Cortex of kidney (tissue), 1 donor: ENCODE measurements at places on chromosomes 12 and 14.

DNA sequence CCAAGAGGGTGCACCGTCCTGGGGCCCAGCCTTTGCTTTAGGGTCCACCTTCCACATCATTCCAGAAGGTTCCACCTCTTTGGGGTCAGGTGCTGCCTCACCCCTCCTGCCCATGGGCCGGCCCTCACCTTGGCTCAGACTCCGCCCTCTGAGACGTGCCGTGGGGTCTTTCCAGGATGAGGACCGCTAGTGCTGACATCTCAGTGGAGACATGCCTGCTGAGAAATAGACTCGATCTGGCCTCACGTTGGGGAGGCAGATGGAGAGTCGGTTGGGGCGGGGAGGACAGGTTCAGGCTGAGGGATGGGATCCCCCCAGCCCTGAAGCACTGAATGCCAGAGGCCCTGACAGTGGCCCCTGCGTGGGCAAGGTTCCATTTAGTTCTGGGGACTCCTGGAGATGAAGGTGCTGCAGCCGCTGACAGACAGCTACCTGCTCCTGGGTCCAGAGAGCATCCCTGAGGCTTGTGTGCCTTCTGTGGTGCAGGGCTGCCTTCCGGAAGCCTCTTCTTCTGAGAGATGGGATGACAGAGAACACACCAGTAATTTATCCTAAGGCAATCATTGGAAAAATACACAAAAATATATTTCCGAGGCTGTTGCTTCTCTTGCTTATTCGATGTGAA lies 185.3 kb downstream of the KIF26A start:
- DNase-seq, result no peak

- no peak for DNase-seq
These were observed 5.0 kb downstream of the ACACB start for GRCh38 chr12:109121346-109121880.

DNA sequence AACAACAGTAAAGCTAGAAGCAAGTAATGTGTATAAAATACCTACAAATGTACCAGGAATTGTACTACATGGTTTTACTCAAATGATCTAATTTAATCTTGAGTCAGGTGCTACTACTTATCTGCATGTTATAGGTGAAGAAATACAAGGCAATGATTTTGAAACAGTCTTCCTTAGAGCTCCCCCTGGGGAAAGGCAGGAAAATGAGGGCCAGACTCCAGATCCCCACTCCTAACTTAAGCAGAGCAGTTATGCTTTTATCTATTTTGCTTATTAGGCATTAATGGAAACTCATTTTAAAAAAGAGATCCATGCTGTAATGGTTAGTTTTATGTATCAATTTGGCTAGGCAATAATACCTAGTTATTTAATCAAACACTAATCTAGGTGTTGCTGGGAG lies 109.3 kb upstream of the CPSF6 start:
- DNase-seq, result no peak

DNA sequence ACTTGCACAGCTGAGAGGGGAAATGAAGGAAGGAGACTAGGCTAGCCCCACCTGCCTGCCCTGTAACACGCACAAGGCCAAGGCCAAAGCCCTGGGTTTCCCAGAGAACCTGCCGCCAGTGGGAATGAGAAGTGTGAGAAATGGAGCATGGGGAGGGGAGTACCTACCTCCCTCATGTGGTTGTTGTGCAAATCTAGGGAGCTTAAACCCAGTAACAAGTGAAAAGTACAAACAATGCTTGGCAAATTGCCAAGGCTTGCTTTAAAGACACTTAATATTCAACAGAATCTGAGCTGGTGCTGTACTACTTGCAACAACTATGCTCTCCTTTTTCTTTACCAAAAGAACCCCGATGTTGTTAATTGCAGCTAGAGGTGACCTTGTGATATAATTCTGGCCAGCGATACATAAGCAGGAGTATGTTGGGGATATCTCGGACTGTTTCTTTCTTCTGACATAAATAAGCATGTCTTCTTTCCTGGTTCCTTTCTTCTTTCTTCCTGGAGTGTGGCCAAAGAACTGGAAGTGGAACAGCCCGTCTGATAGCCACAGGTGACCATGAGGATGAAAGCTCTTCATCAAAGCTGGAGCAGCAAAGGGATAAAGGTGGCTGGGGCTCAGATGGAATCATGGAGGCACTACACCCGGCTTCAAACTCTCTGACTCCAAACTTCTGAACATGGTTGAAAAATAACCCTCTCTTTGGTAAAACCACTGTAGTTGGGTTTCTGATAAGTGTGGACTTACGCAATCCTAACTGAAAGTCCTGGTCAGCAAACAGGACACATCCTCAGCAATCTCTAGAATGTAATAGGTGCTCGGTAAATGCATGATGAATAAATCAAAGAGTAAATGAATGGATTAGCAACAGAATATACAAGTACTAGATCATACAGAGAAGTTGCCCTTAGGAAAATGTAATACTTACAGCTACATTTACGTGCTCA lies 207.9 kb downstream of the NUAK1 start:
- no peak for DNase-seq

- DNase-seq, result no peak
These were observed 363.3 kb downstream of the PAWR start for GRCh38 chr12:79327465-79327864.

GRCh38 chr12:92769124-92769901 lies 66.5 kb downstream of the PLEKHG7 start:
- DNase-seq, result no peak

DNA sequence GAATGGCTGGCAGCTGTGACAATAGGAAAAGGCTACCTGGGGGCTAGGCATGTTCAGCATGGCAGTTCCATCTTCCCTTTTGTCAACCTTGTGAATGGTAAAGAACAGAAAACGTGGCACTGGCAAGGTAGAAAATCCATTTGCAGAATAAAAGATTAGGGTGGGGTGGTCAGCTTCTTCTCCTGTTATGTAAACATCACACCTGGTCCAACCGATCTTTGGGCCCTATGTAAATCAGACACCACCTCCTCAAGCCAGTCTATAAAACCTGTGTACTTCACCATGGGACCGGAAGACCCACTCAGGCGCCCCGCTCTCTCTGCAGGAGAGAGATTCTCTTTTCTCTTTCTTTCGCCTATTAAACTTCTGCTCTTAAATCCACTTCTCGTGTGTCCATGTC lies 19.6 kb upstream of the TMEM30B start:
- no peak for DNase-seq

DNA sequence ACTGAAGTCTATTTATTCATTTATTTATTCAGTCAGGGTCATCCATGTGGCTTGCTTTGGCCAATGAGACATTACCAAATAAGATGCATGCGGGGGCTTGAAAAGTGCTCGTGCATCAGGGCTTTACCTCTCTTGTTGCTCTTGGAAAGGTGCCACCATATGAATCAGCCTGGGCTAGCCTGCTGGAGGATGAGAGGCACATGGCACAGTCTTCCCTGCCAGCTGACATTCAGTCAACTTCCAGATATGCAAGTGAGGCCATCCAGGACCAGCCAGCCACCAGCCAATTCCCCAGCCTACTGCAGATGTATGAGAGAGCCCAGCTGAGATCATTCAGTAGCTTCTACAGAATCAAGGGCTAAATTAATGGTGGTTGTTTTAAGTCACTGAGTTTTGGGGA lies 105.2 kb upstream of the RPH3A start:
- DNase-seq, result no peak

DNA sequence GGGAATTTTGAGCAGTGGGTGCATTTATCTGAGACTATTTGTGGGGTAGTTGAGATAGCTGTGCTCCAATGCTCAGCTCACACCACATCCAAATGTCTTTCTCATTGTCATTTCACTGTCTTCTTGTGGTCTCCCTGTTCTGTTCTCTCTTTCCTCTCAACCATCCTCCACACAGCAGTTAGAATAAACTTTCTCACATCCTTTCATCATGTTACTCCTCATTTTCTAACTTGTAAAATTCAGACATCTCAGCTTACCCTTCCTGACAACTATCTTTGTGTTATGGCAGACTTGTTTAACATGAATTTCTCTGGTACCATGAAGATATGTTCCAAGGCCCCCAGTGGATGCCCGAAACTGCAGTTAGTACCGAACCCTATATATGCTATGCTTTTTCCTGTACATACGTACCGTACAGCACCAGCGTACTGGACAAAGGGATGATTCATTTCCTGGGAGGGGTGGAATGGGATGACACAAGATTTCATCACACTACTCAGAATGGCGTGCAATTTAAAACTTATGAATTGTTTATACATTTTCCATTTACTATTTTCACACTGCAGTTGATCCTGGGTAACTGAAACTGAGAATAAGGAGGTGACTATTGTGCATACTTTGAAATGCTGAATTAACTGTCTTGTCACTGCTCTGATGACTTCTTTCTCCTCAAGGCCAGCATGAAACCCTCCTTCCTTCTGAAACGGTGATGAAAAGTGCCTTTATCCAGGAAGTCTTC lies 177.1 kb upstream of the SLC38A2 start:
- DNase-seq, result no peak

- DNase-seq, result no peak
These were observed 83.7 kb downstream of the LMNTD1 start for GRCh38 chr12:25469368-25469767.

- no peak for DNase-seq
These were observed 140.7 kb upstream of the CCDC198 start for GRCh38 chr14:57634335-57634734.

DNA sequence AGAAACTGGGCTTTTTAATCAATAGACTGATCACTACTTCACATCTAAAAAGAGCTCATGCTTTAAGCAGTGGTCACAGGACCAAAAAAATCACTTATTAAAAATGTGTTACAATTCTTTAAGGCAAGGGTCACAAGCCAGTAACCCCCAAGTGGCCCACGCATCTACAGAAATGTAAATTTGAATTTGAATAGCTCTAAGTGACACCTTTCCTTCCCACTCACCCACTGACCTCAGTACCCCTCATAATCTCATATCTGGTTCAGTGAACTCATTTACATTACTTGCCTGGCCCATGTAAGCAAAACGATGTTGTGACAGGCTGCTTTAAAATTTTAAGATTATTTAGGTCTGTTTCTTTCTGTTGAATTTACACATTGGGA lies 27.4 kb downstream of the NELL2 start:
- no peak for DNase-seq

DNA sequence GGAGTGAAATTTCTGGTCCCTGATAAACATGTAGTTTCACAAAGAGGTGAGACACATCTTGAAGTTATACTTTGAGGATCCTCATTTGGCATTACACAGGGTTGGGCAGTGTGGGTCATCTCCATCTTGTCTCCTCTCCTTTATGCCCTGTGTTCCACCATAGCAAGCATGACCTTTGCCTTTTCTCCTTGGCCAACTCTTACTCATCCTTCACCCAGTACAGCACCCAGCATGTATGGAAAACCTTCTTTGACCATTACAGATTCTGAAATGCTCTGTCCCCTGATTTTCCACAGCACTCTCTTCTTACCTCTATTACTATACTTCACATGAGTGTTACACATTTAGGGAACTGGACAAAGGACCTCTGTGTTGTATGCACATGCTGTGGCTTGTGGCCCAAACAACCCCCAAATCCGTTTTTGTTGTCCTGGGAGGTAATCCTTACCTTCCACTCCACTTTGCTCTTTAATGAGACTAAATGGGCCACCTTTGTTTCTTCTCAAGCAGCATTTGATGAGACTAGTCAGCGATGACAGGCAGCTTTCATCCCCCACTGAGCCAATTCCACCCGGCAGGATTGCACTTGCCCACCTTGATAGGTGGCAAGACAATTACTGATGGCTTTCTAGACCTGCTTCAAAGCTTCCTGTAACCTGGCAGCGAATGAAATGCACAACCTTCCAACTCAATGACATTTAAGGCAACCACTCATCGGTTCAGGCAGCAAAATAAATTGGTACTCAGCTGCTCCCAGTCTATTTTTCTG lies 163.5 kb downstream of the MON2 start:
- no peak for DNase-seq

GRCh38 chr12:116325336-116325664 lies 47.8 kb upstream of the MED13L start:
- DNase-seq, result no peak

- no peak for DNase-seq
These were observed 74.7 kb downstream of the ITPK1 start for GRCh38 chr14:93040982-93041381.

- no peak for DNase-seq
These were observed 29.8 kb upstream of the AMN start for GRCh38 chr14:102892651-102893050.

- DNase-seq, result no peak
These were observed 6.0 kb downstream of the KITLG start for GRCh38 chr12:88574278-88574677.

- no peak for DNase-seq
These were observed 24.8 kb downstream of the GPR68 start for GRCh38 chr14:91219517-91220389.

GRCh38 chr14:99718811-99719192 lies 34.7 kb downstream of the CYP46A1 start:
- no peak for DNase-seq

GRCh38 chr12:79689061-79689476 lies 1.7 kb downstream of the PAWR start:
- DNase-seq, result no peak
